Brain microvascular endothelial cell (primary cell): ENCODE measurements at places on chromosomes 1 and 21.

GRCh38 chr1:27345272-27345671, 3.5 kb downstream of the SYTL1 start:
- no peak for DNase-seq

DNA sequence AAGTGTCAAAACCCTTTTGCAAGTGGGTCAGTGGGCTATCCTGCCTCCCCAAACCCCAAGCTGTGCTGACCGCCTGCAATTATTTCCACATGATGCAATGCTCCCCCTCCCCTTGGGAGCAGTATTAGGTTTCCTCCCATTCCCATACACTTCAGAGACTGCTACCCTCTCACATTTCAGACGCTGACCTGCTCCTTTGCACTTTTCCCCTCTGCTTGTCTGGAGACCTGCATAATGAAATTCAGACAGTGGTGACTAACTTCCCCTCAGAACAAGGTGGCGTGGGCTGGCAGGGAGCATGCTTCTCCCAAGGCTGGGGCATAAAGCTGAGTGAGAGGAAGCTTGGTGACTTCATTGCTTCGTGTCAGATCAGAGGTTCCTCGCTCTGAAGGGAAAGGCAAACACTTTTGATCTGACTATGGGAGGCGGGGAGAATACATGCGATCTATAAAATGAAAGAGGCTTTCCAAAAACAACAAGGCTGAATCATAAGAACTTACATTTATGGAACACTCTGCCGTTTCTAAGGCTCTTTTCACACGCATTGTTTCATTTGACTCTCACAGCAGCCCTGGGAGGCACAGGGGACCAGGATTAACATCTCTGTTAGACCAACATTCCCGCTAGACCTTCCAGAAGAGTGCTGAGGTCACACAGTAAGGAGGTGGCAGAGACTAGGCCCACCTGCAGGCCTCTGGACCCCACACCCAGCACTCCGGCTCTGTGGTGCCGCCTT, 27.5 kb upstream of the ROR1 start:
- peak; percentile 99 for DNase-seq

GRCh38 chr1:2276803-2277580, 48.9 kb downstream of the SKI start:
- DNase-seq = peak; percentile 43

GRCh38 chr21:44596068-44596725, 3.9 kb upstream of the KRTAP10-6 start:
- no peak for DNase-seq

DNA sequence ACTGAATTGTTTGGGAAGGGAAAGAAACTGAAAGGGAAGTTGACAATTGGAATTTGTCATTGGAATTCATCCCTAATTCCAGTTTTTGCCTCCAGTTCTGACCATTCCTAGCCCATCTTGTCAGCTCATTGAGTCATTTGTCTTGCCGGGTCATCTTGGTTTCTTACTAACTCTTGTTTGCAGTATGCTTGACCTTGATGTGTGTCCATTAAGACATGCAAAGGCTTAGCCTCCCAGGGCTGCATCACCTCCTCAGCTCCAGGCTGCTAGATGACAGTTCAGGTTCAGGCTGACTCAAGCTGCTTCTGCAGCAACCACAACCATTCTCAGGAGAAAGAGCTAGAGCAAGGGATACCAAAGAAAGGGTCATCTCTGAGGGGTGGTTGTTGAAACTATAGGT, 151.3 kb upstream of the PTGFR start:
- peak; percentile 71 for DNase-seq

DNA sequence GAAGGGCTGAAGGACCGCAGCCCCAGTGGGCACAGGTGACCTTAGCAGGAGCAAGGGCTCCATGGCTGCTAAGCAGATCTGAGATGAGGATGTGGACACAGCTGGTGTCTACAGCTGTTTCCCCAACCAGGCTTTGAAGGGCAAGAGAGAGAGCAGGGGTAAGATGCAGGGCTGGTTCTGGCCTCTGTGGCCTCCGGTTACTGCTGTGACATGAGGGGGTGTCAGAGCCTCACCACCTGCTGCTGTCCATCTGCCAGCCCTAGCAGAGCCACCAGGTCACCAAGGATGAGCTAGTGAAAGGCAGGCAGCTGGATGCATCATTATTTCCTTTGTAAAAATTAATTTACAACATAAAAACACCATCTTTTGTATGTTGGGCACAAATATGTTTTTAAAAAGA, 33.4 kb downstream of the OBSCN start:
- no peak for DNase-seq

DNA sequence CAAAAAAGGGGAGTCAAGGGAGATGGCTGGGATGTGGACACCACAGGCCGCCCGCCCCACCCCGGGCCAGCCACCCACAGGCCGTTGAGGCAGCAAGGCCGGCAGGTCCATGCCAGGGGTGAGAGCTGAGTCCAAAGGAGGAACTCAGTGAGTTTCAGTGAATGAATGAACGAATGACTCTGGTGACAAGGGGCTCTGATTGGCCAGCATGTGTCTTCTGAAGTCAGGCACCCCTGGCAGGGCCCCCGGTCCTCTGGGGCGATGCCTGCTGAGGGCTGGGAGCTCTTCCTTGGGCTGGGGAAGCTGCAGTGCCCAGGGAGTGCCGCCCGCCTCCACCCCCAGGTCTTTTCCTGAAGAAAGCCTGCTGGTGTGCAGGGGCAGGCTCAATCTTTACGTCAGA, 236.1 kb upstream of the VAMP3 start:
- no peak for DNase-seq

- DNase-seq = no peak
These were observed 14.4 kb downstream of the PPFIA4 start for GRCh38 chr1:203040513-203041275.

- no peak for DNase-seq
These were observed at the start of gene PDZK1 for GRCh38 chr1:145707183-145707867. Gene PDZK1, minus strand, starts transcription at chr1:145707368. Its CDS starts 19,347 bp downstream, at chr1:145688021.

DNA sequence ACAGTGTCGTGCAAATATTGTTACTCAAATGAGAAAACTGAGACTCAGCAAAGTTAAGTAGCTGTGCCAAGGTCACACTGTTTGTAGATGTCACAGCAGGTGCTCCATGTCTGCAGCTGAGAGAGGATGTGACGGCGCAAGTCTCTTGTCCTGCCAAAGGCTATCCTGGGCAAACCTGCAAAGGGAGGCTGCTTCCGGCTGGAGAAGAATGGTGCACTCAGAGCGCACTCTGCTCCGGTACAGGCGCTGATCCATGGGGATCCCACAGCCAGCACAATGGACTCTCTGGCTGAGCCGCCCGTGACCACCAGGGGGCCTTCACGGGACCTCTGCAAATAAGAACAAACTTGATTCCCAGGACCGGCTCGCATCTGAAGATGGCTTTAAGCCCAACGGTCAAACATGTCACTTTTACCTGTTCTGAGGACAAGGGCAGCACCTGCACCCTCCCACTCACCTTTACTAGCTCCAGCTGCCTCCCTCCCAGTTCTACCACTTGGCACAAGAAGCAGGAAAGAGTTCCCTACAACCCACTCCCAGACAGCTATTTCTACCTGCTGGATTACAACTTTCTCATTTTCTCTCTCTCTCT, 21.9 kb downstream of the RD3 start:
- peak; percentile 84 for DNase-seq

- no peak for DNase-seq
These were observed 267.3 kb upstream of the DUSP10 start for GRCh38 chr1:222009105-222009730.

DNA sequence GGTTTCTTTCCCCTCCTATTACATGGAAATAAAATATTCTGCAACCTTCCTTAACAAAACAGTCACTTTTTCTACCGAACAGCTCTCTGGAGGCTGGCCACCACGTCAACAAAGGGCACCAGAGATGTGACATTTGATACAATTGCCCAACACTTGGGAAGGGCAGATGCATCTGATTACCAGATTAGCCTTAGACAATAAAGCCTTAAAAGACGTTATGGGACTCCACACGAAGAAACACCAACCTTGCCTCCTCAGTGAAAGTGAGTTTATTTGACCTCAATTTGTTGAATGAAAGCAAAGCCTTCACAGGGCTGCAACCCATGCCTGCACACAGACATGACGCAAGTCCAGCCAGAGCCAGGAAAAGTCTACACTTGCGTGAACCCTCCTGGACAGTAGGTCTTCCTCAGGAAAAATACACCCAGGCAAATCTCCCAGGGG, 136.1 kb downstream of the TGFBR3 start:
- DNase-seq = no peak

DNA sequence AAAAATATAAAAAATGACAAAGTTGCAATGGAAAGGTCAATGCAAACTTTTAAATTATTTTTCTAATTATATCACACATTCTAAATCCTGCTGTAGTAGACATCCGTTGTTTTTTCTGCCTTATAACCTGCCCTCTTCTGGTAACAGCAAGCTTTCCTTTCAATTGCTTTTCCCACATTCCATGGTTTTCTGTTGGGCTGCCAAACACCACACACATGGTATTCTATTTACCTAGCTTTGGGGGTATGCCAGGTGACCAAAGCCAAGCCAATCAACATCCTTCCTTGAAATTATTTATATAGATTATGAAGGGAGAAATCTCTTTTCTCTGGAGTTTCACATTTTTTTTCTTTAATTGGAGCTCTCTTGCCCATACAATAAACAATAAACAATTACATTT, 3.4 kb upstream of the LAMC1 start:
- DNase-seq = no peak

DNA sequence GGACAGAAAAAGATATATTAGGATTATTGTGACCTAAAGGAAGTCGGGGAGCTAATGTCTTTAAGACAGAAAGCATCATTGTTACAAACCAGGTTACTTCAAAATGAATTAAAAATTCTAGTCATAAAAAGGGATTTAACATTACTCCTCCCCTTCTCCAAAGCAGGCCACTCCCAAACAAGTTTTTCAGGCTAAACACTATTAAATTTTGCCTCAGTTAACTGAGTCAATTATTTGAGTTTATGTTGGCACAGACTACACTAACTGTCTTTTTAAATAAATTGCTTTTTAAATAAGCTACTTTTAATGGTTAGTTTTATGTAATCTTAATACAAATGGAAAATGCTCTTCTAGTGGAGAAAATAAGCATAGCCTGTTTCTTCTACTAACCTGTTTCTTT, 395.0 kb upstream of the DUSP10 start:
- no peak for DNase-seq
